HAP-1 (cell line): ENCODE measurements at places on chromosomes 3 and 15.

- no peak for DNase-seq
These were observed 36.2 kb upstream of the SEC13 start for GRCh38 chr3:10357095-10357494.

- peak; percentile 33 for DNase-seq
These were observed 288.5 kb downstream of the VGLL3 start for GRCh38 chr3:86702381-86702958.

DNA sequence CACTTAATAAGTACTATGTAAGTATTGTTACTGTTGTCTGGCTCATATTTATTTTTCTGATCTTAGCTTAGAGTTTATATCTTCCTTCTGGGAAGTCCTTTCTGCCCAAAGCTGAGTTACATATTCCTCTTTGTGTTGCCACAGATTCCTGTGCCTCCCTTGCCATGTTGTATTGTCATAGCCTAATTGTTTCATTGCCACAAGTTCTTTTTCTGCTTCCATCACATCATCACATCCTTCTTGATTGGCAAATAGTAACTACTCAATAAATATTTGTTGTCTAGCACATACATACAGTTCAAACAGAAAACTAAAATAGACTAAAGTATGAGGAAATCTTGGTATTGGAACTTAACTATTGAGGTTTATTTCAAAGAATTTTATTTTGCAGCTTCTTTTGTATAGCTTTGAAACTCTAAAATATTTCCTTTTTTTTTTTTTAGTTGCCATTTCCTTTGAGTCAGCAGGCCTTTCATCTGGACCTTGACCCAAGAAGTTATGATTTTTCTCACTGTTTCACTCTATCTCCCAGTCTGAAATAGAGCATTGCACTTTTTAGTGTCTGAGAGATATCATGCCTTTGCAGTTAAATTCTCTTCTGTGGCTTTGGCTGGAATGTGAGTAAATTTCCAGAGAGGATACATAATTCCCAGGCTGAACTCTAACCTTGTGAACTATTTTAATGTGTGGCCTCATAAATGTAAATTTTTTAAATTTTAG is 98.2 kb downstream of the ZNF609 start:
- DNase-seq: no peak

GRCh38 chr3:180409170-180409569 is 192.8 kb upstream of the TTC14 start:
- no peak for DNase-seq

- no peak for DNase-seq
These were observed 4.8 kb upstream of the SUMF1 start for GRCh38 chr3:4471907-4472306.

DNA sequence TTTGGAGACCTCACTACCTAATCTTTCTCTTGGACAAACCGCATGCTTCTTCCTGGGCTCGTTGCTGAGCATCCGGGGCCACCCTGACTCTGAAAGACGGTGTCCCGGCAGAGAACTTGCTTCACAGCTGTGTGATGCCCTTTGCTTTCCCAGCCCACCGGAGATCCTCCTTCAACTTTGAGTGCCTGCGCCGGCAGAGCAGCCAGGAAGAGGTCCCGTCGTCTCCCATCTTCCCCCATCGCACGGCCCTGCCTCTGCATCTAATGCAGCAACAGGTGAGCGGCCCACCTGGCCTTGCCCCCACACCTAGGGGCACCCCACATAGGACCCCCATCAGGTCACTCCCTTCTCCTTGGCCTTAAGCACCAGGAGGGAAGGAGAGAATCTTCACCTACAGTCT is 37.7 kb downstream of the CHDH start:
- no peak for DNase-seq

GRCh38 chr3:67458896-67459530 is 195.4 kb downstream of the SUCLG2 start:
- DNase-seq: no peak

DNA sequence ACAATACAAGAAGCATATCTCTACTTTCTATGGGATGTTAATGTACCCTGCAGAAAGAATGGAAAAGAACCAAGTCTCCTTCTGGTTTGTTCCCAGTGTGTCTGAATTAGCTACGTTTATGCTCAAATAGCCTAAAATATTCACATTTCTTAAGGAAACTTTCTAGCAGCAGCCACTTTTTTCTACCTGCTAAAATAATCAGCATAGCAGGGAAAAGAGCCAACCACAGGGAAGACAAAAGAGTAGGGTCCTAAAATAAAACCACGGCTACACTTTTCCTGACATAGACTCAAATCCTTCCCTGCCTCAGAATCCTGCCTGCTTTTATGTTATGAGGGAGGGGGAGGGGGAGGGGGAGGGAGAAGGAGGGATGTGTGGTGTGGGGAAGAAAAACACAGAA is 136.7 kb downstream of the GBE1 start:
- no peak for DNase-seq

DNA sequence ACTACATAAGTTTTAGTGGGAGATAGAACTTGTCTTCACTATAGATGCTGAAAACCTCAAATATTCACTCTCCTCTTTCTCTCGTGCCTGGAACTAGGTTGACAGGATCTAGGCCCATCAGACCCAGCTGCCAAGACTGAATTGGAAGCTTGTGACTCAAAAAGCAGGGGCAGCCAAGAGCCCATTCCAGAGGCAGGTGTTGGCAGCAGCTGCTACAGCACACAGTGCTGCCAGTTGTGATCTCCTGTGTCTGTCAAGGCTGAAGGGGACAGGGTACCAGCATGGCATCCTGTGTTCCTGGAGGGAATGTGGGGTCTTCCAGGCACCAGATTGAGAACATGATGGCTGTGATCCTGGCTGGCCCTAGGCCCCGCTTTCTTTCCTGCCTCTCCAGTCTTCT is 92.5 kb upstream of the MB21D2 start:
- no peak for DNase-seq

DNA sequence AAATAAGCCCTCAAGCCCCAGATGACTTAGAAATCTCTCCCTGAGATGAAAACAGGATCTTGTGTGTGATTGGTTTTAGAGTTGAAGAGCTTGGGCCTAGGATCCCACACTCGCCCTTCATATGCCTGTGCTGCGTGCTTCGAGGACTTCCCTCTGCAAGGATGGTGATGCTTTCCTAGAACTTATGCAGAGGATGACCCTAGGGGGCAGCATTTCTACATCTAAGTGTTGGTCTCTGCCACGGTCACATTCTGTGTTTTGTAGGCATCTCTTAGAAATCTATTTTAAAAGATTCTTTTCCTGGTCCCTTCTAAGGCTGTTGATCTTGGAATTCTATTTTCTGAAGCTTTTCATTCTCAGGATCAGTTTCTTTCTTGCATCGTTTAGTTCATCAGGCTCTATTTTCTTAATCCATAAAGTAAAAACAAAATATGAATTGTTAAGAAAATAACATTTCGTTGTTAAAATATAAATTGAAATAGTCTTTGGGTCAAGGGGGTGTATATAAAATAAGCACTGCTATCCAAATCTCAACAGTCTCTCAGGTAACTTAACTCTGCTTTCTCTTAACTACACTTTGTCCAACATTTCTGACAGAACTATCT is 45.7 kb downstream of the WDR76 start:
- DNase-seq: peak; percentile 71

DNA sequence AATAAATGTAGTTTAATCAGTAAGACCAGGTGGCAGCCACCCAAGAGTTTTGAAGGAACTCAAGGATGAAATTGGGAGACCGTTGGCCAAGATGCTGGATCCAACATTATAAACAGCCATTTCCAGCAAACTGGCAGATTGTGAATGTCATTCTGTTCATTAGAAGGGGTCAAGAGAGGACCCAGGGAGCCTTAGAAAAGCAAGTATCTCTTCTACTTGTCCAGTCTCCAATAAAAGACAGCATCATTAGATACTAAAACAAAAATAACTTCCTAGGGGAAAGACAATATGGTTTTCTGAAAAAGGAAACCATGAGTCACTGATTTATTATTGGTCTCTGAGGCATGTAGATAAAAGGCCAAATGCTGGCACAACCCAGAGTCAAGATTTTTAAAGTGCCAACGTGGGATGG is 67.9 kb downstream of the GADL1 start:
- DNase-seq: no peak

DNA sequence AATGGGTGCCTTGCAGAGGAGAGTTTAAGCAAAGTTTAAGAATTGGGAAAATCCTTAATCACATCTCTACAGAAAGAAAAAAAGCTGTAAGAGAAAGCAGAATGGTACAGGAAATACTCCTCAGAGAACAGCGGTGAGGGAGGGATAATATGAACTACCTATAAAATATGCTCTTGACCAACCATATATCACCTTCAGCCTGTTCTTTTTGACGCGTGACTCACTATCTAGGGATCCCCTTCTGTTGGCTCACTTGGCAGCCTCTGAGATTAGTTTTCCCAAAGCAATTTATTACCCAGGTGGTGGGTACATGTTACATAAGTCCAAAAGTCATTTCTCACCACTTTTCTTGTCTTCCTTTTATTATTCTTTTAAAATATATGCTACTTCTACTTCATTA is 97.7 kb downstream of the CNTN6 start:
- DNase-seq: no peak

DNA sequence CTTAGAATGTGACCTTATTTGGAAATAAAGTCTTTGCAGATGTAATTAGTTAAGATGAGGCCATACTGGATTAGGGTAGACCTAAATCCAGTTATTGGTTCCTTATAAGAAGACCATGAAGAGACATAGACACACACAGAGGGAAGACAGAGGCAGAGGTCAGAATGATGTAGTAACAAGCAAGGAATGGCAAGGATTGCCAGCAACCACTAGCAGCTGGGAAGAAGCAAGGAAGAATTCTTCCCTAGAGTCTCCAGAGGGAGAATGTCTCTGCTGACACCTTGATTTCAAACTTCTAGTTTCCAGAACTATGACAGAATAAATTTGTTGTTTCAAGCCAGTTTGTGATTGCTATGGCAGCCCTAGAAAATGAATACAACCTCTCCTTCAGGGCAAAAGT is 116.7 kb downstream of the WDR76 start:
- DNase-seq: no peak

GRCh38 chr3:36698314-36698713 is 66.0 kb downstream of the DCLK3 start:
- no peak for DNase-seq

- DNase-seq: no peak
These were observed 4.5 kb upstream of the TKT start for GRCh38 chr3:53260286-53260785.

DNA sequence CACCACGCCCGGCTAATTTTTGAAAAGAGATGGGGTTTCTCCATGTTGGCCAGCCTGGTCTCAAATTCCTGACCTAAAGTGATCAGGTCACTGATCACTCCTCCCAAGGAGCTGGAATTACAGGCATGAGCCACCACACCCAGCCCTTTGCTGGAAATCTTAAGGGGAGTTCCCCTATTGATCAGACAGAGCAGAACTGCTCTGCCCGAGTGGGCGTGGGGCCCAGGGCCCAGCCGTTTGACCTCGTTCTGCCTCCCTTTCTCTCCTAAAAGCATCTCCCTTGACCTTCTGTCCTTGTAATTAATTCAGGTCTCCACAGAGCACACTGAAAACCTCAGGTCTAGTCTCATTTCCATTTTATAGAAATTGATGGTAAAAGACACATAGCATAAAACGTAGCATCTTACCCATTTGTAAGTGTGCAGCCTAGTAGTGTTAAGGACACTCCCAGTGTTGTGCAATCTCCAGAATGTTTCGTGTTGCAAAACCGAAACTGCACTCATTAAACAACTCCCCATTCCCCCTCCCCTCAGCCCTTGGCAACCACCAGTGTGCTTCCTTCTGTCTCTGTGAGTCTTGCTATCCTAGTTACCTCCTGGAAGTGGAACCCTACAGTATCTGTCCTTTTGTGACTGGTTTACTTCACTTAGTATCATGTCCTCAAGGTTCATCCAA is 89.3 kb downstream of the SLCO3A1 start:
- DNase-seq: no peak

DNA sequence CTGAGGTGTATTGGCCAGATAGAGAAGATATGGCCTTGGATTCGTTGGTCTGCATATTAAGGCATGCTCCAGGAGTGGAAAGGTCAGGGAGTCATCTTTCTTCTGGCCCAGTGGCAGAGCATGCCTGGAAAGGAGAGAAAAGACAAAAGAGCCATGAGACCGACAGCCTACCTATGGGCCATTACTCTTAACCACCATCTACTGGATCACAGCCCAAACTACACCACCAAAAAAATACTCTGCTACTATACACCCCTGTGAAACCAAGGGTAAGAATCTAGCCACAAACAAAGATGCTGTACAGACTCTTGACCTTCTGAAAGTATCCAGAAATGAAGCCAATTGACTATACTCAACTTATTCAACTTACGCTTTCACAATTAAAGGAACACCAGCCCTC is 96.1 kb upstream of the PLSCR5 start:
- no peak for DNase-seq

- peak; percentile 65 for DNase-seq
These were observed 19.0 kb downstream of the SYNM start for GRCh38 chr15:99123713-99124451.

DNA sequence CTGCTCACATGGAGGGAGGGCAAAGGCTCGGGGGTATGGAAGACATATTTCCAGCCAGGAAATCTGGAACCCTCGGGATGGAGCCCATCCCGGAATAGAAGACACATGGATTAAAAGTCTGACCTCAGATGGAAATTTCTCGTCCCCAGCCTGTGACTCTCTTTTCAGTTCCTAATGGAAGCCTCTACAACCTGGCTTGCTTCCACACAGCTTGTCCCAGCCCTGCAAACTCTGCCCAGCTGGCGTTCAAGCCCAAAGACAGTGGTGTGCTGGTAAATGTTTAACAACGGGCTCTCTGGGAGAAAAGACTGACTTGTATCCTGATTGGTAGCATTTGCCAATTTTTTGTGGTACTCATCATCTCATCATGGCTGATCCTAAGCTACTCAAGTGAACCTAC is 35.6 kb upstream of the TLE3 start:
- no peak for DNase-seq

DNA sequence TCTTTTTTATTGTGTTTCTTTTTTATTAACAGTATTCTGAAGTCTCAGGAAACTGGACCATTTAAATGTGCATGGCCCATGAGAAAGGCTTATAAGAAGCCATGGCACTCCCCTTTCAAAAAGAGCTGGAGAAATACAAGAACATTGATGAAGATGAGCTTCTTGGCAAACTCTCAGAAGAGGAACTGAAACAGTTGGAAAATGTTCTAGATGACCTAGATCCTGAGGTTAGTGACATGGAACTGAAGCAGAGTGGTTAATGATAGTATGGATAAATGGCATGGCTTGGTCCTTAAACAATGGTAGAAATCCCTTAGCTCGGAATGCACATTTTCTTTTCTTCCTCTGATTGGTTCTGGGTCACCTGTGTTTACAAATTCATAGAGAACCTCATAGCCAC is 14.9 kb downstream of the TMOD2 start:
- no peak for DNase-seq

- no peak for DNase-seq
These were observed 48.9 kb downstream of the GLDN start for GRCh38 chr15:51390241-51390965.

DNA sequence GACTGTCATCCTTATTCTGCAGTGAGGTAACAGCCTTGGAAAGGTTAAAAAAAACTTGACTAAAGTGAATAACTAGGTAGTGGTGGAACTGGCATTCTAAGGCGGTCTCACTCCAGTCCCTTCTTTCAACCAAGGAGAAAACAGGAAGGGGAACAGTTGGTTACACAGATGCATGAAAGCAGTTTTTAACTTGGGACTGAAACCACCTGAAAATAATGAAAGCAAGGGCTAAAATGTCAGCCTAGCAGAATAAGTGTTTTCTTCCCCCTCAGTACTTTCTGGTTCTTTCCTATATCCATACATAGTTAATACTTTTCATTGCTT is 748 bp upstream of the AVEN start:
- DNase-seq: no peak

- no peak for DNase-seq
These were observed 29.5 kb upstream of the CNBP start for GRCh38 chr3:129213238-129213637.
